Thoracic aorta endothelial cell (primary cell): ENCODE measurements at places on chromosomes 7 and 10. TPM values are rescaled to one million over a fixed set of nuclear protein-coding genes. Genes with fewer than 3 reads are reported as not detected.

NAT16 gene
- total RNA-seq: not detected in 2 replicates

MSMB gene
- not detected in 2 replicates for total RNA-seq

ZDHHC6 gene
- 43.6 and 51.7 TPM in 2 replicates for total RNA-seq

ITGA8 gene
- total RNA-seq: 0.13 and 0.65 TPM in 2 replicates

EMX2 gene
- 0.07 TPM in 1 of 2 replicates, not detected in the other for total RNA-seq

ZP3 gene
- 0.53 and 3.1 TPM in 2 replicates for total RNA-seq

EPHB4 gene
- total RNA-seq: 148 and 172 TPM in 2 replicates

CHST3 gene
- total RNA-seq: 14.2 and 17.2 TPM in 2 replicates

BCL7B gene
- 31.8 and 34.6 TPM in 2 replicates for total RNA-seq

FANK1 gene
- total RNA-seq: 1.2 TPM in 2 replicates

WEE2 gene
- total RNA-seq: not detected in 2 replicates

MYPN gene
- under 0.01 and 0.13 TPM in 2 replicates for total RNA-seq

SPDYE1 gene
- total RNA-seq: 0.07 TPM in 1 of 2 replicates, not detected in the other

OR9A2 gene
- 0.27 TPM in 1 of 2 replicates, not detected in the other for total RNA-seq

KIF5B gene
- total RNA-seq: 254 and 255 TPM in 2 replicates

PSMC2 gene
- 242 and 282 TPM in 2 replicates for total RNA-seq

MASTL gene
- total RNA-seq: 23.5 and 37.9 TPM in 2 replicates

GNAT3 gene
- total RNA-seq: not detected in 2 replicates

OGDHL gene
- total RNA-seq: 0.22 and 0.27 TPM in 2 replicates

MMD2 gene
- total RNA-seq: not detected in 2 replicates

RSPH10B gene
- 0.53 TPM in 1 of 2 replicates, not detected in the other for total RNA-seq

CBLL1 gene
- 46.7 and 55.9 TPM in 2 replicates for total RNA-seq

PTF1A gene
- total RNA-seq: not detected in 2 replicates

FAM25C gene
- total RNA-seq: not detected in 2 replicates
